ENCODE measurements at places on chromosomes 2 and 18.

- DNase-seq = peak; percentile 62
Measured at GRCh38 chr2:152542995-152543481, 174.2 kb downstream of the PRPF40A start.

DNA sequence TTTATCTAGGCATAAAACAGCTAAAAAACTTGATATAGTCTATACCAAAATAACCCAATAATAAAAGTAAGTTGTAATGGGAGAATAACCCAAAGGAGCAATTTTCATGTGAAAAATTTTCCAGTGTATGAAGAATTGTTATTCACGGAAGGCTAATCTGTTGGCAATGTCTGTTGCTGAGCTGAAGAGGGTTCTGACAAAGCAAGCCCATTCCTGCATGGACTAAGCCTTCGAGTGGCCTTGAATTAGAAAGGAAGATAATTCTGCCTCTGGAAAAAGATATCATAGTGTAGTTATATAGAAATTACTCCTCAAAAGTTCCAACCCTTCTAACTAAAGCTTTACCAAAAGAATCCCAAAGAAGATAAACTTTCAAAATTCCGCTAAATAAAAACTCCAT lies 101.5 kb downstream of the MAP2 start:
- DNase-seq = no peak

- DNase-seq = no peak
Measured at GRCh38 chr2:64467096-64467843, 13.3 kb downstream of the LGALSL start.

DNA sequence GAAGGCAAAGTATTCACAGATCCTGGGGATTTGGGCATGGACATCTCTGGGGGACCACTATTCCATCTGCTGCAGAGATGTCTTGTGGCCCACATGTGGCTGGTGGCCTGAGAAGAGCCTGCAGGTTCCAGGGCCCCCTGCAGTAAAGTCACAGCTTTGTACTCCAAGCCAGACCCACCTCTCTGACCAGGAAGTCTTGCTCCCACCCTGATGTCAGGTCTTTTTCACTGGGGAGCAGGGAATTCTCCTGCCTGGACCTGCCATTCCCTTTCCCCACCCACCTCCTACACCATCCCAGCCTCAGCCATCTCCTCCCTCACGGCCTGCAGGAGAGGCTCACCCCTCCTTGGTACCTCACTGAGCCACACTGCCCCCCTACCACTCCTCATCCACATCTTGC lies 211.8 kb downstream of the SMAD2 start:
- no peak for DNase-seq

DNA sequence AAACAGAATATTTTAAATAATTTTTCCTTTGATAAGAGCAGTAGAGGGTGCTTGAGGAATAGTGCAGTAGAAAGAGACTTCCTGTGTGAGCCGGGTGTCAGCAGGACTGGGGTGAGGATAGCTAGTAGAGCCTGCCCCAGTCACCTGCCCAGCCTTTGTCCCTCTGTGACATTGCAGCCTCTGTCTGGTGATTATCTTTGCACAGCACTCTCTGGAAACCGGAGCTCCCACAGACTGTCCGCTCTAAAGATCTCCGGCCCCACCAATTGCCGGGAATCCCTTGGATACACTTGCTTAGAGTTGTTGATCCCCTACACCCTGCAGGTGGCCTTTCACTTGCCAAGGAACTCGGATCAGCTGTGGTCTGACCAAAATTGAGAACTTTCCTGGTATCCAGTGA lies 1081.3 kb upstream of the TMEFF2 start:
- DNase-seq = no peak

- DNase-seq = no peak
Measured at GRCh38 chr2:222310747-222311318, 12.0 kb upstream of the PAX3 start.

DNA sequence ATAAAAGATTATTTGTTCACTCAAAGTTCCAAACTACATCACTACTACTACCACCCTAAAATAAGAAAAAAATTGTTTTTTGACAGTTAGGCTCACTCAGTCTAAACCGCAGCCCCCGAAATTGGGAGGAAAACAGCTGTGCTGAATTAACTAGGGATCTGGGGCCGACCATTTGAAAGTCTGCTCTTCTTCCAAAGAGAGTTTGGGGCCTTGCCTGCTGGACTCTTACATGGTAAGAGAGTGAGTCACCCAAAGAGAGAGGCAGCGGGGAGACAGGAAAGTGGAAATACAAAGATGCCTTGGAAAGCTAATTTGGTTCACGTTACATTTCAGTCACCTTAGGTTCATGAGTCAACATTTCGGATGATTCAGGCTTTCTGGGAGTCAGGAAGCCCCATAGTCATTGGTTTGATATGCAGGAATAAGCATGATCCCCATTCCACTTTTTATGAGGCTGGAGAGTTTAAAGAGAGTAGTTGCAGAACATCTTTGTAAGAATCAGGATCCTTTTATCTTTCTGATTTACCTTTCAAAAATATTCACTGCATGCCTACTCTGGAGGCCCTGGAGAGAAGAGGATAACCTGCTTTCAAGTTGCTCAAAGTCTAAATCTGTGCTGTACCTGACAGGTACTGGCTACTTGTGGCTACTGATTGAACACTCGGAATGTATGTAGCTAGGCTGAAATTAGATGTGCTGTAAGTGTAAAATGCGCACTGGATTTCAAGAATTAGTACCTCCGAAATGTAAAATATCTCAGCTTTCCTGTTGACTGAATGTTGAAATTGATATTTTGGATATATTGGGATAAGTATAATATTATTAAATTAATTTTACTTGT lies 995 bp upstream of the RTN4 start:
- DNase-seq = peak; percentile 95

- DNase-seq = no peak
Measured at GRCh38 chr18:58299936-58300335, 255.9 kb downstream of the NEDD4L start.

DNA sequence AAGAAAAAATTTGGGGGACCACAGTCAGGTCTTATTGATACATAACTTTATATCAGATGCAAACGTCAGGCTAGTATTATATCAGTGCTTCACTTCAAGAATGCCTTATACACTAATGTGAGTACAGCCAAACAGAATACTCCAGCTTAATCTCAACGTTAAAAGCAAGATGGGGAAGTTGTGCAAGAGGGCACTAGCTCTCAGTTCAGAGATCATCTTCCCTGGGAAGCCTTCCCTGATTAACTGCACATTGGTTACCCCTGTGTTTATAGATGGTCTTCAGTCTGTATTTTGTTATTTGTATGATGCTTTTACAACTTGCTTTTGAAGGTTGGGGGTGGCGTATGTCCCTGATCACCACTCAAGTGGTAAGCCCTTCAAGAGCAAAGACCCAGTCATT lies 11.4 kb downstream of the EPAS1 start:
- DNase-seq = no peak

GRCh38 chr2:217973008-217973787 lies 29.6 kb downstream of the TNS1 start:
- DNase-seq = no peak

DNA sequence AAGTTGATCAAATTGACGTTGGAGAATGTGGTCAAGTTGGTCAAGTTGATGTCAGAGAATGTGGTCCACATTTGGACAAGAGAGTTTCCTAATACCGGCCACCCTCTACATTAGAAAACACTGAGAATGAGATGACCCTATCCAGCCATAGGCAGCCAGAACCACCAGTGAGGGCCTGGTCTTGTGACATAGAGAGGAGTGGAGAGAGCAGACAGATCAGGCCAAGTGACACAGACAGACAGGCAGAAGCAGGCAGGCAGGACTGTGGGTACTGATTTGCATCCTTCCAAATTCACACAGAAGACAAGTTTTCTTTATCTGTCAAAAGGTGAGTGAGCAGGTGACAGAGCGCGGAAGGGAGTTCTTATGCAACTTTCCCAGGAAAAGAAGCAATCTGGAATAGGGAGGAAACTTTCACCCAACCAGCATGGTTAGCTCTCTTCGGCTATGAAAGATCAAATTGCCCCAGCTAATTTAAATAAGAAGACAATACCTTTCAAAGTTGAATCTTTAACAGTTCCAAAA lies 109.1 kb upstream of the PID1 start:
- DNase-seq = no peak

DNA sequence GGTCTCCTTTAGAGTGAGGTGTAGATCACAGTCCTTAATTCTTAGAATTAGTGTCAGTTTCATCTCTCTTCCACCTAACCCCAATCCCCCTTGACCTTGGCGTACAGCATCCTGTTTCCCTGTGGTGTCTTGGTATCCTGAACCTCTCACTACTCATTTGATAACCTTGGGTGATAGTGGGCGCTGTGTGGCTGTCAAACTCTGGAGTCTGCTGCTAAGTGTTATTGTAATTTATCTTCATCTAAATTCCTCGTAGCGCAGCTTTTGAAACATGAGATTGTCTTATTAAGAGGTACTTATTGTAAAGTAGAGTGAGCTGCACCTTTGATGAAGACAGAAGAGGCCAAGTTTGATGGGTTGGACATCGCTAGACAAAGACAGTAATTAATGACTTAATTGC lies 222.6 kb upstream of the SPRED2 start:
- no peak for DNase-seq

GRCh38 chr2:107932488-107932887 lies 53.8 kb upstream of the SLC5A7 start:
- DNase-seq = no peak

GRCh38 chr2:102142829-102143449 lies 393 bp downstream of the IL1R1 start:
- DNase-seq = no peak

GRCh38 chr18:48904091-48904490 lies 46.7 kb downstream of the SMAD7 start:
- DNase-seq = no peak

- DNase-seq = no peak
Measured at GRCh38 chr2:36701918-36702317, 5.4 kb downstream of the VIT start.

DNA sequence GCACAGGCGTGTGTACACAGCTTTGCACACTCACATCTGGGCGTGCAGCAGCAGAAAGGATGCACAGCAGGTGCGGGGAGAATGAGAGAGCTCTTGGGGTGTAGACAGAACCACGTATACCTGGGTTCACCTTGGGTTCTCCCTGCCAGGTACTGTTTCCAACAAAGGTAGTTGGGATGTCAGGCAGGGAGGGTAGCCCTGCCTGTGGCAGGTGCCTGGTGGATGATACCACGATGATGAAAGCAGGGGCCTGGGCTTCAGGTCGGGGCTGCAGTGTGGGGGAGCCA lies 6.5 kb upstream of the ARID5A start:
- no peak for DNase-seq

- DNase-seq = no peak
Measured at GRCh38 chr2:130875935-130876334, 39.2 kb downstream of the ARHGEF4 start.

GRCh38 chr2:100783987-100784386 lies 36.0 kb upstream of the NPAS2 start:
- DNase-seq = no peak

- no peak for DNase-seq
Measured at GRCh38 chr18:413233-413632, 87.3 kb downstream of the COLEC12 start.

DNA sequence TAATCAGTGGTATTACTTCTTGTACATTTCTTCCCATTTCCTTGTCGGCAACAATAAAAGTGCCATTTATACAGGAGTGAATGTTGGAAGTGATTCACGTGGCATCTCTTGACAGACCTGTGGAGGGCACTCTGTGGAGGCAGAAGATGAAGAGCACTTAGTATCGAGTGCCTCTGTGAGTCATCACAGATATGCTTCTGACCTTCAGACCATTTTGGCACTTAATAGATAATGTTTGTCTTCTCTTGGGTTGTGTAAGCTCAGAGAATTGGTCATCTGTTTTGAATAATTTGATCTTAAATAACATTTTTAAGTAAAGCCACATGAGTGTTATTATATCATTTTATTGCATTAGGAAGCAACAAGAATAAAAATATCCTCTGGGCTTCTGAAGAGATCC lies 305.5 kb downstream of the PTPRM start:
- peak; percentile 57 for DNase-seq

- no peak for DNase-seq
Measured at GRCh38 chr2:31428001-31428418, 13.5 kb upstream of the XDH start.

DNA sequence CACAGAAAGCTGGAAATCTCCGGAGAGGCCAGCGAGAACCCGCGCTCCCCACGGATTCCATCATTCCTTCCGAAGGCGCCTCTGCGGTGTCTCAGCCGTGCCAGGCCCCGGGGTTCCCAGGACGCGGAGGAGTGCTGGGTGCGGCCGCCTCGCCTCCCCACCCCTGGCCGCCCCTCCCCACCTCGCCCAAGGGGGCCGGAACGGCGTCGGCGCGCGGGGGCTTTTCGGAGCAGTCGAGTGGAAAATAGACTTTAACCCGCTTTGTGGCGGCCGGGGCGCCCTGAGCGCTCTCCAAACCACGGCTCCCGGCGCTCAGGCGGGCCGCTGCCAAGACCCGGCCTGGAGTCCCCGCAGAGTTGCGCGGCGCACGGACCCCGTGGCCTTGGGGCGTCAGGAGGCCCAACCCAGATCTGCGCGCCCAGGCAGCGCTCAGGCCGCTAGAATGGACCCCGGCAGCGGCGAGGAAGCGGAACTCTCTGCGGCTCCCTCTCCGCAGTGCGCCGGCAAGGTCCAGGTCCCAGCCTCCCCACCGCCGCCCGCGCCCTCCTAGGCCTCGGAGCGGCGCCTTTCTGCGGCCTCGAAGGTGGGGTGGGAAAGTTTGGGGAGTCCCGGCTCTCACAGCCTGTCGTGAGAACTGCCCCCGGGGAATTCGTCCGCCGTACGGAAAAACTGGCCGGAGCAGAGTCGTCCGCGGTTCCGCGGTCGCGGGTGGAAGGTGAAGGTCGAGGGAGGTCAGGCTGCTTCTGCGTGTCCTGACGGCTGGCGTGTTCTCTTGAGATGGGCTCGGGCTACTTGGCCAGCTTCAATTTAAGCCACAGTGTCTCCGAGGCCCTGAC lies 1.2 kb upstream of the EMX1 start:
- DNase-seq = no peak

GRCh38 chr2:196927376-196928225 lies 1.1 kb upstream of the PGAP1 start:
- DNase-seq = peak; percentile 28

DNA sequence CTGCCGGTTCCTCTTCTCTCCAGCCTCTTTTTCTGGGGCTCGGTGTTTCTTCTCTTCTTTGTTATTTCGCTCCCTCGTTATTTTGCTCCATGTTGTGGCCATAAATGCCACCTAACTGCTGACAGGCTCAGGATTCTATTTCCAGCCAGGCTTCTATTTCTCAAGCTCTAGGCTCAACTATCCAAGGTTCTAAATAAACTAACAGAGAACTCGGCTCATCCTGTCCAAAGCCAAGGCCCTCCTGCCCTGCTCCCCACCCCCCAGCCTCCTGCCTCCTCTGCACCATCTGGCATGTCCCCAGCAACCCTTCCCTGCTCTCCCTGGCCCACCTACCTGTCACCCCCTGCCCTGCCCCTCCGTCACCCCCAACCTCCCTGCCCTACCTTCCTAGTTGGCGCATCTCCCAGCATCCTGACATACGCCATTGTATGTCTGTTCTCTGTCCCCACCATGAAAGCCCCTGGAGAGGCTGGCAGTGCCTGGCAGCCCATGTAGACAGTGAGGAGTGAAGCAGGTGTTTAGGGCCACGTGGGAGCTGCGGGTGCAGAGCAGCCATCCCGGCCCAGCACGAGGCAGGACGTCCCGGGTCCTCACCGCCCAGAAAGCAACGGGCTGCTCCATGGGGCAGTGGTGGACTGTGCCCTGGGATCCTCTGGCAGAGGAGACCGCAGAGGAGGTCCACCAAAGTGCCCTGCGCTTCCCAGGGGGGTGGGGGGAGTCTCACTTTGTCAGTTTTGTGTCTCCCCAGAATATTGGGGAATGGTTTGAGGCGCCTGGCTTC lies 186.9 kb downstream of the TWIST2 start:
- DNase-seq = no peak

- no peak for DNase-seq
Measured at GRCh38 chr2:219521066-219521880, 7.0 kb downstream of the ASIC4 start.
